ENCODE measurements at places on chromosomes 12 and 14.
A peak's percentile ranks its signal among the peaks of the same experiment; 100 is the strongest.

- no peak for DNase-seq
These were observed 10.7 kb downstream of the LLPH start for GRCh38 chr12:66119870-66120241.

DNA sequence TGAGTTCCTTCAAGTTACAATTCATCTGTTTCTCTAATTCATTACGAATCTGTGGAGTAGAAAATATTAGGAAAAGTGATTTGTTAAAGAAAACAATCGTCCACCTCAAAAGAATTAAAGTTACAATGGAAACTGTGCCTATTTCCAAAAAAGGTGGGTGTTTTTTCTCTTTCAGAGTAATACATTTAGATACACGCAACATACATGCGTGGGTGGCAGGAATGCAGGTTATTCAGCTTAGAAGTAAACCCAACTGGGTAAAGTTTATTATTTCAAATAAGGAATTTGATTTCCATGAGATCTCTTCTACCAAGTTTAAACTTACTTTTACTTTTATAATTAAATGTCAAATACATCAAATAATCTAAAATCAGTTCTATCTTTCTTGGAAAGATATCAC is 52.2 kb downstream of the SSH1 start:
- no peak for DNase-seq

DNA sequence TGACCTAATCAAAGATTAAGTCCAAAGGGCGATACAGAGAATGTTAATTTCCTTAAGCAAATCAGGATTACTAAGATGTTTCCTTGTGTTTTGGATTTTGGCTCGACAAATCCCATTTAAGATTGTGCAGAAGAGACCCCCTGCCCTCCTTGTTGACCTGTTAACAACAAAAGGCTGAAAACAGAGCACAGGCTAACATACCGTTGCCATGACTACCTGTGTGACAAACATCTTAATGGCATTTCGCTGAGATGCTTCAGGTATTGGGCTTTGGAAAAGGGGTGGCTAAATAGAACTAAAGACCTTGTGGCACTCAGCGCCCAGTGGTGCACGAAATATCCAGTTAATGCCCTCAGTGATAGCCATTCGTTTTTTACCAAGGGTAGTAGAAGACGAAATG is 1532.3 kb upstream of the TMEM132C start:
- no peak for DNase-seq

DNA sequence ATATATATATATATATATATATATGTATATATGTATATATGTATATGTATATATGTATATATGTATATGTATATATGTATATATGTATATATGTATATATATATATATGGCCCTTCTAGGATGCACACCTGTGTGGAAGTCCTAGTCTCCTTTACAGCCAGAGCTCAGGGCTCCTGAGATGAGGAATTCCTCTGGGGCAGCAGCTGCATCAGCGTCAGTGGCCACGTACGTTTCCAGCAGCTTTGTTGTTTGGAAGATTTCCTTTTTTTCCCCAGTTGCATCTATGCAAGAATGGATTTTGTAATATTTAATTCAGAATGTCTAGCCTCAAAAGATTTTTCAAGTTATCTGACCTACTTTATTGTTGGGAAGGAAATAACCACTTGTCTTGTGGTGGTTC is 68.6 kb downstream of the TNFAIP2 start:
- DNase-seq, result no peak

DNA sequence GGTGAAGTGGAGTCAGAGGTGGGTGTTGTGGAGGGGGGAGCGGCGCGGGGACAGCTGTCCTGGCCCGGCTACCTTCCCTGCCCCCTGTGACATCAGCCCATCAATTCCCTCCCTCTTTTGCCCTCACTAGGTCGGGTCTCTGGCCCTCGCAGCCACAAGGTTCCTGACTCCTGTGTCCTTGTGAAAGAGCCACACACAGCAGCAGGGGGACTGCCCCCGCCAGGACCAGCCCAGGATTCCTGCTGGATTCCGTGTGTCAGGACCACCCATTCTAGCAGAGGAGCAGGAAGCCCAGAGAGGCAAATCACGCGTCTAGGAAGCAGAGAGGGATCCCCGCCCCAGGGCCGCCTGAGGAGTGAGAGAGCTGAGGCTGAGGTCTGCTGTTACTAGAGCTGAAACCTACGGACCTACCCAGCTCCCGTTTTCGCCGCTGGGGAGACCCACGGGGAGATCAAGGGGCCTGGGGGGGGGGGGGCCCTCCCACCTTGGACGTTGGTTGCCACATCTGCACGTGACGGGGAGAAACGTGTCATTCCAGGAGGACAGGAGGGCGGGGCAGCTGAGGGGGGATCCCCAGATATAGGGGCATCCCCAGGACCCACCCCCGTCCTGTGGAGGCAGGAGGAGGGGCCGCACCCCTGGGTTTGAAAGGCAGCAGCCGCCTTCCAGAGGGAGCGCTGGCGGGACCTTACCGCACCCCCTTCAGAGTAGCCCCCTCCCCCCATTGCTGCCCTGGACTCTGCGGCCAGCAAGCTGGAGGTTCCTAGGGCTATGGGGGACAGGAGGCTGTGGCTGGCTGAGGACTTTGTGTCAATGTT is 12.5 kb upstream of the INF2 start:
- DNase-seq, result peak; percentile 32

- no peak for DNase-seq
These were observed 41.2 kb downstream of the TMEM132D start for GRCh38 chr12:129862561-129863175.

DNA sequence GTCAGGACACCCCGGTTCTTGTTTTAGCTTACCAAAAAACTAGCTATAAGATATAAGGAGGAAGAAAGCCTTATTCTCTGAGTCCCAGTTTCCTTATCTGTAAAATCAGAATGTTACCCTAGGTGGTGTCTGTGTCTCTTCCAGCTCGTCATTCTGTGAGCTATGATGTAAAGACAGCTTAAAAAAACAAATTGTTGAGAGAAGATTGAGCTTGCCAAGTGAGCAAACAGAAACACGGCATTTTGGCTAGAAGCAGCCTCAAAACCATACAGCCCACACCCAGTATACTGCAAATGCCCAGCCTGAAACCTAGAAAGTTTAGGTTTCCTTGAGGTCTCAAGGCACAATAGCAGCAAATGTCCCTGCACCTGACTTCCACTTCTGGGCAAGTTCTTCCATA is 151.4 kb downstream of the SSPN start:
- no peak for DNase-seq

- DNase-seq, result no peak
These were observed 6.0 kb upstream of the IRF9 start for GRCh38 chr14:24155100-24155499.

- DNase-seq, result no peak
These were observed 36.7 kb downstream of the KIF21A start for GRCh38 chr12:39406262-39406661.

DNA sequence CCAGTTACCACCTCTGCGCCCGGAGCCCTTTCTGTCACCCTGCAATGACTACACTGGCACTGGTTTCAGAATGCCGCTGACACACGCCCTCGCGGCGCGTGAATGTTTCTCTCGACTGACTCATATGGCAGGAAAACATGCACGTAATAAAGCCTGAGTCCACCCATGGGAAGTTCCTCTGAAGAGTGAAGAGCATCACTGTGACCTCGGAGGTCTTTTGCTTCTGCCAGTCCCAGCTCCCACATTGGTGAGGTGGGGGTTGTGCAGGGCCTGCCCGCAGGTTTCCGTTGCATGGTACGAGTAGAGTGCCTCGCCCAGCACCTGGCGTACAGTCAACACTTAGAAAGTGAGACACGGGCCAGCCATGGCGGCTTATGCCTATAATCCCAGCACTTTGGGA is 11.1 kb upstream of the SLC6A12 start:
- DNase-seq, result no peak

DNA sequence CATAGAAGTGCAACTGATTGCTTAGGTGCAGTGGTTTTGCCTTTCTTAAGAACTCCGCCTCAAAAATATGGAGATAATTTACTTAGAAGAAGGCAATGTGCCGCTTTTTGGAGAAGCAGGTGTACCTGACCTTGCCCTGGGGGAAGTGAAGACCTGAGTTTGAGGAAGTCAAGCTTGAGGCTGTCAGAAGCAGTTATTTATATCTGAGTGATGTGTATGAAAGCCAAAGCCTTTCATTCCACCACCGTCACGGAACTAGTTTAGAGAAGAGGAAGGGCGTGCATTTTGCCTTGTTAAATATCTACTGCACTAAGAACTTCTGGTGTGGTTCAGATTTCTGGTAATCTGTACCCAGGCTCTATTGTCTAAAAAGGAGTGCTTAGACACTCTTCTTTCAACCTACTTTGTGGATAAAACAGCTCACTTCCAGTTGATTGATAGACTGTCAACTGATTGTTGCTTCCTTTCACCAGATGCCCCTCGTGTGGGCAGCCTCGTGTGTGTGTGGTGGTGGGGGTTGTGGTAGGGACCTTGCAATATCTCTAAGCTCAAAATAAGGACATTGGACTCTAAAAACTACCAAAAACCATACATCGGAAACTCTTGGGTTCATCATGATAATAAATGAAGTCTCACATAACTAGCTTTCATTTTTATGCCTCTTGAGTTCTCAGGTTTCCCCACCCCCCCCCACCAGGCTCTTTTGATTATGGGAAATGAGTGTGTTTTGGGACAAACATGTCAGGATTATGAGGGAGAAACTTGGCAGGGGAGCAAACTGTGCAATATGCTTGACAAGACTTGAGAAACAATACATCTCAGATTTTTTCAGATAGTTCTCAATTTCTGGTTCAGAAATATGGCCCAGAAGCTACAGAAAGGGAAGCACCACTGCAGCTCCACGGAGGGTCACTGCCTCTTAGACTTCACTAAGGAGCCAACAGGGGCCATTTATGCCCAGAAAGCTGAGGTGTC is 78.6 kb downstream of the ARF6 start:
- no peak for DNase-seq

- DNase-seq, result no peak
These were observed 37.5 kb downstream of the CHST11 start for GRCh38 chr12:104494137-104494792.

- DNase-seq, result no peak
These were observed 153.4 kb downstream of the EFCAB11 start for GRCh38 chr14:89801136-89801535.

- no peak for DNase-seq
These were observed 46.9 kb downstream of the CYP46A1 start for GRCh38 chr14:99730876-99731546.

GRCh38 chr14:95307402-95308041 is 12.2 kb downstream of the CLMN start:
- no peak for DNase-seq

DNA sequence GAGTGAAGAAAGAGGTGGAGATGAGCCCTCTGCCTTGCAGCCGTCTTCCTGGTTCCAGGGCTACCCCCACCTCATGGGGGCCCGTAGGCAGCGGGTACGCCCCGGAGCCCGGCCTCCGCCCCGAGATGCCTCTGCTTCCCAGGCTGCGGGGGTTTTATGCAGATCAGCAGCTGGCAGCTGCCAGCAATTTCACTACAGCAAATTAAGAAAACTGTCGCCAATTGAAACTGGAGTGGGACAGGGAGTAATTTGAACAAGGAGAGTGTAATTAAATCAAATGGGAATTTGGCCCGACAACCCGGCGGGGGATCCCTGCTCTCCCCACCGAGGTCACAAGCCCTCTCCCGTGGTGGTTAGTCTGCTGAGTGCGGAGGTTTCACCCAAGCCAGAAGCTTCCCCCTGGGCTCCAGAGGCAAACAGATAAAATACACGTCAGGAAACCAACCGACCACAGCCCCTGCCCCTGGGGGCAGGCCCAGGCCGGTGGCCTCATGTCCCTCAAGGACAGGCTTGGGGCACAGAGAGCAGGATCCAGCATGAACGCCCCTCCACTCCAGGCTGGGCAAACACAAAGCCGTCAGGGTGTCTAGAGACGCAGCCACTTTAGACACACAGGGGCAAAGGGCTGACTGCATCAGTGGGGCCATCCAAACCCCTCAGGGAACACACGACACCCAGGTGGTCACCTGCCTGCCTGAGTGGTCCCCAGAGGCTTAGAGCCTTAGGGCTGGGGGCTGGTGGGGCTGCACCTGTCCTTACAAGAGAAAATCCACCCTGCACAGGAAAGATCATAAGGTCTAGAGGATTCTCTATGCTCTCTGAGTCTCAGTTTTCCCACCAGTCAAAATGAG is 53.8 kb downstream of the TESC start:
- DNase-seq, result no peak

DNA sequence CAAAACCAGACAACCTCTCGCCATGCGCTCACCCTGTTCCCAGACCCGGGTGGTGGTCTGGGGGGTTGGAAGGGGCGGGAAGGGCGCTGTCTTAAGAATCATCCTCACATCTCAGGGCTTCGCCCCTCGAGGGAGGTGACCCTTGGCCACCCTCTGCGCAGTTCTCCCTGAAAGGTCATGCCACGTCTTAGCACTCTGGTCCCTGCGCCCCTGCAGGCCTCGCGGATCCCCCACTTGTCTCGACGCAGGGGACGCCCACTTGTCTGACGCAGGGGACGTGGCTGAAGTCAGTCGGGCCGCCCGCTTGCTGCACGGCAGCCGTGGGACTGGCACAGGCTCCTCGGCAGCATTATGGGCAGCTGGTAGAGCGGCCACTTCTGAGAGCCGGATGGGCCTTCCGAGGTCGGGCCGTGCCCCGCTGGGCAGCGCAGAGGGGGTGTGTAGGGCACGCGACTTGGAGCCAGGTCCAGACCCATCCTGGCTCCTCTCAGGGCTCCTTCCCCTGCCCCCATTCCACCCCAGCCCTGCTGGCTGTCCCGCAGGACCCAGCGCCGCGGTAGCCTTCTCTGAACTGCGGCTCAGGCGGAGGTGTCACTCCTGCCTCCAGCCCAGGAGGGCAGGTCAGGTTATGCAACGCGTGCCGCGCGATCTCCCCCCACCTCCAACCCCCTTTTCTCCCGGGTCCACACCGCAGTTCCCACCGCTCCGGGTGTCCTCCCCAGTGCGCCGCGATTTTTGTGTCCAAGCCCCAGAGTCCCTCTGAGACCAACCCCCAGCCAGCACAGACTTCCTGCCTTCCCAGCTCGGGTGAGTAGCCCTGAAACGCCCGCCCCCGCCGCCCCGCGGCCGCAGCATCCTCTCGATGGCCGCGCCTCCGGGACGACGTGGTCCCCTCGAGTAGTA is 40.9 kb upstream of the CAPRIN2 start:
- DNase-seq, result peak; percentile 65

DNA sequence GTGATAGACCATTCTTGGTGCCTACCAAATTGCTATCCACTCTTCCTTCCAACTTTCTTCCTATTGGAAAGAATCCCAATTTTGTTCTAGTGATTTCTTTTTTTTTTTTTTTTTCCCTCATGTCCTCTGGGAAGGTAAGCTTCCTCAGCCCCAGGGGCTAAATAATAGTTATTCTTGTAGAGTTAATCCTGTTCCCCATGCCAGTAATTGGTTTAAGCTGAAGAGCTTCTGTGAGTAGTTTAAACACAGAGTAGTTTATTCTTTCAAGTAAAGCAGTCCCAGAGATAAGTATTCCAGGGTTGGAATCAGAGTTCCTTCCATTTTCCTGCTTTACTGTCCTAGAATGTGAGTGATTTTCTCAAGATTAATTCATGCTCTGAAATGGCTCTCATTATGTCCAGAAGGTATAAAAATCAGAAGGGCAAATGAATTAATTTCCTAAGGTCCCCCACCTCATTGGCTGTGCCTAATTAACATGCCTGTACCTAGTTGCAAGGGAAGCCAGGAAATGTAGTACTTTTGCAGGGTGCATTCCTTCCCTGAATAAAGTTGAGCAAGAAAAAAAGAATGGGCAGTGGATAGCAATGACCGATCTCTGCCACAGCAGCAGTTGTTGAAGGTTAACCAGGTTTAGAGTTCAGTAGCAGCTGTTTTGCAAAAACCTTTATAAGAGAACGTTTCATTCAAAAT is 97.8 kb downstream of the PLEKHA5 start:
- no peak for DNase-seq
